EL (cell line): ENCODE measurements at places on chromosomes 5 and 9.

DNA sequence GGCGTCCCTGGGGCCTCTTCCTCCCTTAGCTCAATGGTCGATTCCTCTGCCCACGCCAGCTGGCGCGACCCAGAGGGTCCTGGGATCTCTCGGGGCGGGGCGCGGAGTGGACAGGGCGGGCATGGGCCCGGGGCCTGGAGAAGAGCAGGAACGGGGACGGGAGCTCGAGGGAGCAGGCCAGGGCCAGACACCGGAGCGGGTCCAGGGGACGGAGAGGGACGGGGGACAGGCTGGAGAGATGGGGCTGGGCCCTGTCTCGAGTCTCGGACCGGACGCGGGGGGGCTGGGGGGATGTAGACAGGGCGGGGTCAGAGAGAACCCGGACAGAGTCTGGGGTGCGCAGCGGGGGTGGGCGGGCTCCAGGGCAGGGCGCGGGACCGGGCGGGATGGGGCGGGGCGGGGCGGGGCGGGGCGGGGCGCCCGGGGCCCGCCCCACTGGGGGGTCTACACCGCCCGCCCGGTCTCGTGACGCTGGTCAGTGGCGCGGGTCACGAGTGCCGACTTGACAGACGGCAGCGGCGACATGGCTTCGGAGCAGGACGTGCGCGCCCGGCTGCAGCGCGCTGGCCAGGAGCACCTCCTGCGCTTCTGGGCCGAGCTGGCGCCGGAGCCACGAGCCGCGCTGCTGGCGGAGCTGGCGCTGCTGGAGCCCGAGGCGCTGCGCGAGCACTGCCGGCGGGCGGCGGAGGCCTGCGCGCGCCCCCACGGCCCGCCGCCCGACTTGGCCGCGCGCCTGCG is at the start of gene UAP1L1:
TSS of gene UAP1L1 (plus strand) at position 508 of the 738 bp plus-strand sequence. CDS start at position 524, 16 bp downstream.
- DNase-seq, result peak; percentile 66

DNA sequence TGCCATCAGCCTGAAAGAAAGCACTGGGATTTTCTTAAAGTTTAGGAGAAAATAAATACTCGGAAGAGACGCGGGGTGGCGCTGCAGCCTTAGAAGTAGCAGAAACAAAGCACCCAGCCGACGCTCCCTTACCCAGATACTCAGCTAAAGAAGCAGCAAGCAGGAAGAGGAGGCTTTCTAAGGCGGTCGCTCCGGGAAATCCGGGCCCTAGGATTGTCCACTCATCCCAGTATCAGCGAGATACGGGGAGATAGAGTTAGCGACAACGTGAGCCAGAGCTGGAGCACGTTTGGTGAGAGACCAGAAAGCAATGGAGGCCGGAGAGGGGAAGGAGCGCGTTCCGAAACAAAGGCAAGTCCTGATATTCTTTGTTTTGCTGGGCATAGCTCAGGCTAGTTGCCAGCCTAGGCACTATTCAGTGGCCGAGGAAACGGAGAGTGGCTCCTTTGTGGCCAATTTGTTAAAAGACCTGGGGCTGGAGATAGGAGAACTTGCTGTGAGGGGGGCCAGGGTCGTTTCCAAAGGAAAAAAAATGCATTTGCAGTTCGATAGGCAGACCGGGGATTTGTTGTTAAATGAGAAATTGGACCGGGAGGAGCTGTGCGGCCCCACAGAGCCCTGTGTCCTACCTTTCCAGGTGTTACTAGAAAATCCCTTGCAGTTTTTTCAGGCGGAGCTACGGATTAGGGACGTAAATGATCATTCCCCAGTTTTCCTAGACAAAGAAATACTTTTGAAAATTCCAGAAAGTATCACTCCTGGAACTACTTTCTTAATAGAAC is at the start of gene PCDHB2:
TSS of gene PCDHB2 (plus strand) at position 135 of the 782 bp plus-strand sequence. CDS start at position 311, 176 bp downstream.
- DNase-seq, result peak; percentile 51

GRCh38 chr5:109034306-109034705 is 286.6 kb downstream of the FER start:
- DNase-seq, result no peak

GRCh38 chr5:158691631-158692255 is 408.0 kb downstream of the EBF1 start:
- no peak for DNase-seq

DNA sequence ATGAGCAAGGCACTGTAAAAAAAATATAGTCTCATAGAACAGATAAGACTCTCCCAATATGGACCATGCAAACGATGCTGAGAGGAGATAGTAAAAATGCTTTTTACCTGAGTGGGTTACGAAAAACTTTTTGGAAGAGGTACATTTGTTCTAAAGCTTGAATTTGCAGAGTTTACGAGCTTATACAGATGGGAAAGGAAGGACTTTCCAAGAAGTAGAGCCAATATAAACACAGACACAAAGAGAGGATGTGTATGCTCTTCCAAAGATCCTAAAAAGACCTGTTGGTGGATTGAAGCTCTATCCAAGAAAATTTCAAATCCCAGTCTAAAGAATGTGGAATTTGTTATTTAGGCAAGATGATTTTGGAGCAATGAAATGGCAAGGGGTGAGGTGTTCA is 127.1 kb upstream of the SLCO6A1 start:
- DNase-seq, result no peak

- peak; percentile 38 for DNase-seq
Observed at GRCh38 chr5:9661316-9662015, 31.3 kb upstream of the TAS2R1 start.

DNA sequence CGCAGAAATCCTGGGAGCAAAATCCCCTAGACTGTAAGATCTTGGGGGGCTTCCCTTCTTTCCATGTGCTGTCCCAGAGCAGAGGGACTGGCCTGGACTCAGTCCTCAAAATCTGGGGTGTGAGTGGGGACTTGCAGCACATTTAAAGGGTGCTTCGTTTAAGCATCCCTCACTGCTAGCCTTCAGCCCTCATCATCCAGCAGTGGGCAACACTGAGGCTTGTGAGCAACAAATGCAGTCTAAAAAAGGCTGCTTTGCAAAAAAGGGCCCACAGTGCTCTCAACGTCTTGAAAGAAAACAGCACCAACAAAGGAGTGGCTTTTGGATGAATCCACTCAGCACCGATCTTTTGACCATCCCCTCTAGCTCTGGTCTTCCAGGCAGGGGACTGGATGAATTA is 128.3 kb upstream of the TBC1D2 start:
- no peak for DNase-seq

- no peak for DNase-seq
Observed at GRCh38 chr5:79140553-79140952, 28.9 kb downstream of the BHMT start.

DNA sequence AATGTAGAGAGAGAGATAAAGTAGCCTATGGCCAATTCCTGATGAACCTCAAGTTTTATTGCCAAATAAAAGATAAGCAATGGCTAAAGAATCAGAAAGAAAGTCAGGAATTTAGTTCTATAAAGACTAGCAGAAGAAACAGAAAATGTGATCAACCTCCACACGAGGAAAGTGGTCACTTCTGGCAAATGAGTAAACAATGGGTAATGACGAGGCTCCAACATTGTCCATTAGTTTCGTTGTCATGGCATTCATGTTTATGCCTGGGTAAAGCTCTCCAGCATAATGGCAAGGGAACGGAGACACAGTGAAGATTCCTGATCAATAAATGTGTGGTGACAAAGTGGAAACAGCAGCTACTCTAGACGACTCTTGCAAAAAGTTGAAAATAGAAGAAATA is 341.8 kb upstream of the CTNND2 start:
- no peak for DNase-seq

- no peak for DNase-seq
Observed at GRCh38 chr9:69965416-69966145, 78.1 kb upstream of the MAMDC2 start.

GRCh38 chr9:108117795-108118194 is 628.2 kb upstream of the KLF4 start:
- no peak for DNase-seq

GRCh38 chr9:98230789-98231188 is 24.7 kb downstream of the TBC1D2 start:
- no peak for DNase-seq

DNA sequence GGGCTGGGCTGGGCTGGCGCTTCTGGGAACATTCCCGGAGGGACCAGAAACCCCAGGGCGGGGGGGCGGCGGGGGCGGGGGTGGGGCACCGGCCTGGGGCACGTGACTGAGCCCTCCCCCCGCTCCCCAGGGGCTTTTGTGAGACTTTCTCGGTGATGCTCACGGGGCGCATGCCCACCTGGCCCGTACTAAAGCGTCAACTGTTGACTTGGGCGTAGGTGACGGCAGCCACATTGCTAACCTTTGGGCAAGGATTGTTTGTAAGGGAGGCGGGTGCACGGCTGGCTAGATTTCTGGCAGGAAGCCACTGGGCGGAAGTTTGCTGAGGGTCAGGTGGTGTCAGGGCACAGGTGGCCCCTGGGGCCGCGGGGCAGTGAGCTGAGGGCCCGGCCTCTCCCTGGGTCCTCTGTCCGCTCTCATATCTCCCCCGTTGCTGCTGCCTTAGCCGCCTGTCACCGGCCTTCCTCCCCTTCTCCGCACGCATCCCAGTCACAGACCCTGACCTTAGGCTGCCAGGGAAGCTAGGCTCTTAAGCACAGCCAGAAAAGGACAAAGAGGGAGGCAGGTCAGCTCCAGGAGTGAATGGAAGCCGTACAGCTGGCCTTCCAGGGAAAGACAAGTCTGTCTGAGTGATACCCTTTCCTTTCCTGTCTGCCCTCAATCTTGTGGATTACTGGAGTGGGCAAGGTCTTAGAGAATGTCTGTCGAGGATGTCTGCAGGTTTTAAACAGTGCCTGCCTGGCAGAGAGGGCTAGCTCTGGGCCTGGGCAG is 812 bp downstream of the CACFD1 start:
- no peak for DNase-seq

- no peak for DNase-seq
Observed at GRCh38 chr5:151935135-151935695, 10.6 kb upstream of the GLRA1 start.

GRCh38 chr5:53321073-53321472 is 159.4 kb upstream of the FST start:
- DNase-seq, result no peak

GRCh38 chr9:134235366-134235765 is 71.0 kb upstream of the RNU6ATAC start:
- DNase-seq, result no peak

- no peak for DNase-seq
Observed at GRCh38 chr9:76352026-76352620, 42.1 kb downstream of the RFK start.

GRCh38 chr9:3385871-3386270 is 139.9 kb downstream of the RFX3 start:
- no peak for DNase-seq

- DNase-seq, result peak; percentile 13
Observed at GRCh38 chr5:81418606-81419005, 24.7 kb upstream of the ACOT12 start.

- DNase-seq, result no peak
Observed at GRCh38 chr5:62690421-62690820, 111.8 kb downstream of the LRRC70 start.

GRCh38 chr5:116778032-116778431 is 203.4 kb upstream of the SEMA6A start:
- no peak for DNase-seq

- DNase-seq, result no peak
Observed at GRCh38 chr5:126806-127205, 34.8 kb downstream of the PLEKHG4B start.

GRCh38 chr9:109010746-109011145 is 2.6 kb downstream of the CTNNAL1 start:
- peak; percentile 82 for DNase-seq

- no peak for DNase-seq
Observed at GRCh38 chr9:130112538-130113151, 58.9 kb downstream of the GPR107 start.

- DNase-seq, result peak; percentile 23
Observed at GRCh38 chr5:95779611-95780010, 42.9 kb downstream of the GLRX start.

DNA sequence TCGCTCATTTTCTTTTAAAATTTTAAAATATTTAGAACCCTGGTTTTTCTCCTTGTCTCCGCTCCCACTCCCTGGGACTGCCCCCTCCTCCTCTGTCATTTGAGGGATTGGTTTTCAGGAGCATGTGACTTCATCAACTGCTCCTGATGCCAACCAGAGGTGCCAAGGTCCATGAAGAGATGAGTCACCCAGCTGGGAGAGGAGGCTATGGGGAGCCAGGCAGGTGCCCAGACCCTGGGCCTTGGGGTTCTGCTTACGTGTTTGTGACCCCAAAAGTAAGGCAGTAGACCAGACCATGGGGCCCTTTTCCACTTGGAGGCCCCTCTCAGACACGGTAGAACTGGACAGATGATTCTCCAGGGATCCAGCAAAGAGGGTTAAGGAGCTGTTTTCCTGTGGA is 167.0 kb downstream of the FGF18 start:
- DNase-seq, result no peak

DNA sequence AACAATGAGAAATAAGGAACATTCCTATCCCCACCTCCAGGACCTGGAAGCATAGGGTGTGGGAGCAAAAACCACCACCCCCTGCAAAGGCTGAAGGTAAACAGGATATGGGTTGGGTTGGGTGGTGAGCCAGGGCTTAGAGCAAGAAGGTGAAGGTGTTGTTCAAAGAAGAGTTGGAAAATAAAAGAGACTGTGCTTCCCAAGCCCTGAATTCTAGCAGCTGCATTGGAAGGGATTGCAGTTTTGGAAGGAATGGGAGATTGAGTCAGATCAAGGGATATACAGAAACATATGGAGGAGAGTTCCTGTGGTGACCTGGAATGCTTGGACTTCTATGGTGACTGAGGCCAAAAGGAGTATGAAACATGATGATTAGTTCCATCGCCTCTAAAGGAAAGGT is 24.7 kb upstream of the MTAP start:
- peak; percentile 85 for DNase-seq

DNA sequence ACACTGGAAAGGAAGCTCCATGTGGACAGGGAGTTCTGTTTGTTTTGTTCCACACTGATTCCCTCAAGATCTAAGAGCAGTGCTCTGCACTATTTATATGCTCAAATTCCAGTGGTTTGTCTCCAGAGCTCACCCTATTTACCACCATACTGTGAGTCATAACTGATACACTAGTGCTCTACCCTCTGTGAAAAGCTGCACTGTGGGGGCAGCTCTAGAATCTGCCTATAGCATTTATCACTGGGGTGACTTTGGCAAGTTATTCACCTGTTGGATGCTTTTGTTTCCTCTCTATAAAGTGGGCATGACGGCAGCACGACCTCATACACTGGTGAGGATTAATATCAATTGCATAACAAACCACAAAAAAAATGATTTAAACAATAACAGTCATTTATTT is 307.8 kb downstream of the NR2F1-AS1 start:
- DNase-seq, result peak; percentile 78

- DNase-seq, result no peak
Observed at GRCh38 chr5:181243018-181243563, 615 bp downstream of the RACK1 start.

DNA sequence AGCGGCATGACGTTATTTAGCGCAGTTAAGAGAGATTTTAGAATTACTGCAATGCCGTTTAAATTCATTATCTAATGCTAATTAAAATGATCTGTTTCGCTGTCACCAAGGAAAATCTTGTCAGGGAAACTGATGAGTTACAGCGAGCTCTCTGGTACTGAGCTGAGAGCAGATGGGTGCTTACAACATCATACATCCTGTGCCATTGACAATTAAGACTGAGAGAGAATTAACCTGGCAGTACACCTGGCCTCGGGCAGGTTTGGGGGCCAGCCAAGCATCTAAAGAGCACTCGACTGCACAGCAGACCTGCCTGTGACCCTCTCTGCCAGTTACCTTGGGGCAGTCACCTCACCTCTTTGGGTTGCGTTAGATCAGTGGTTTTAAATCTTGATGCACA is 55.0 kb downstream of the PUM3 start:
- DNase-seq, result no peak
